ENCODE measurements at places on chromosomes 1 and 21.

DNA sequence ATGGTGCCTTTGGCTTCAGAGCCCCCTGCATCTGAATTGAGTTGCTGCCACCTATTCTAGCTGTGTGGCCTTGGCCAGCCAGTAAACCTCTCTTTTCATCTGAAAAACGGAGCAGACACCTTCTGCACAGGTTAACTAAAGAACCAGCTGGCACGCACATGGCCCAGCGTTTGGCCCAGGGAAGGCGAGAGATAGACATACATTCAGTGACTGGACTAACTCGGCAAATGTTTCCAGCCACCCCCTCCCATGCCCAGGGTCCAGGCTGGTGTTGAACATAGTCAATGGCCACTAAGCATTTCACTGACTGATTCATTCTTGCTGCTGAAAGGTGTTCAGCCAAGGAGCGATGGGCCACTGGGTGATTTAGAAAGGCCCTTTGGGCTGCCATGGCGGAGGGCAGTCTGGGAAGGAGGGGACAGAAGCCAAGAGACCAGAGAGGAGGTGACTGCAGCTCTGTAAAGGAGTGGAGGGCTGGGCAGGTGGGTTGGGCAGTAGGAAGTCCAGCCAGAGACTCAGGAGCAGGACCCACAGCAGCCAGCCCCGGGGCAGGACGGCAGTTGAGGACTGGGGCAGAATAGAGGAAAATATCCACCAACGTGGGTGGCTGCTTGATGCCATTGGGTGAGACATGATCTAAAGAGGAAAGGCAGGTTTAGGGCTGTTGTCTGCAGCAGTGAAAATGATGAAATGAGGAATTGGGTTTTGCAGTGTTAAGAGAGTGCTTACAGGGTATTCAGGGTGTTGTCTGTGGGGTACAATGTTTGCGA, 184.3 kb downstream of the HIVEP3 start:
- DNase-seq: no peak

DNA sequence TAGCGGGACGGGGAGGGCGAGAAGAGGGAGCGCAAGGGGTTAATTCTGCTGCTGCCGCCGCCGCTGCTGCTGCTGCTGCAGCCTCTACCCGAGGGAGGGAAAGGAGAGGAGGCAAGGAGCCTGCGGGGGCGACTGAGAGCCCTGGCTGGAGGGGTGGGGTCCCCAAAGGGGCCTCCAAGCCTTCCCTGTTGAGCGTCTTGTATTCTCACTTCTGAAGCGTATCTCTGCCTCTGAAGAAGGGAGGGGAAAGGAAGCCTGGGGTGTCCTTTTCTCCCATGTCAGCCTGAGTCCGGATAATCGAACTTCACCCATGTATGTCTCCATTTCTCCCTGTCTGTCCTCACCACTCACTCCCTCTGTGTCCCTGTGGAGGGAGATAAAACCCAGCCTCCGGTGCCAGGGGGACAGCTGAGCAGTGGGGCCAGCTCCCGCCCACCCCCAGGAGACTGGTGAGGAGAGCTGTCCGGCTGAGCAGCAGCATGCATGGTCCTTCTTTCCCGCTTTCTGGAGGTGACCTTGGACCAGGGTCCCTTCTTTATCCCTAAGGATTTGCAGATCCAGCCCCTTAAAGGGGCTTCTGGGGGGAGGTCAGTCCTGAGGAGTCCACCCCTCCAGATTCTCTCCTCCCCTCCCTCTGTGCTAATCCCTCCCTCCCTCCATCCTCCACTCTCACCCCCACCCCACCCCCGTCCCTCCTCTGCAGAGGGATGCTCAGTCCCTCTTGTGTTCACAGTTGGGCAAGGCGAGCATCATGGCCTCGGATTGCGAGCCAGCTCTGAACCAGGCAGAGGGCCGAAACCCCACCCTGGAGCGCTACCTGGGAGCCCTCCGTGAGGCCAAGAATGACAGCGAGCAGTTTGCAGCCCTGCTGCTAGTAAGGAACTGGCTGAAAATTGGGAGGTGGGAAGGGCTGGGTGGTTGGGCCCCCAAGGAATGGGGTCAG, 1.0 kb downstream of the NCDN start:
- no peak for DNase-seq

DNA sequence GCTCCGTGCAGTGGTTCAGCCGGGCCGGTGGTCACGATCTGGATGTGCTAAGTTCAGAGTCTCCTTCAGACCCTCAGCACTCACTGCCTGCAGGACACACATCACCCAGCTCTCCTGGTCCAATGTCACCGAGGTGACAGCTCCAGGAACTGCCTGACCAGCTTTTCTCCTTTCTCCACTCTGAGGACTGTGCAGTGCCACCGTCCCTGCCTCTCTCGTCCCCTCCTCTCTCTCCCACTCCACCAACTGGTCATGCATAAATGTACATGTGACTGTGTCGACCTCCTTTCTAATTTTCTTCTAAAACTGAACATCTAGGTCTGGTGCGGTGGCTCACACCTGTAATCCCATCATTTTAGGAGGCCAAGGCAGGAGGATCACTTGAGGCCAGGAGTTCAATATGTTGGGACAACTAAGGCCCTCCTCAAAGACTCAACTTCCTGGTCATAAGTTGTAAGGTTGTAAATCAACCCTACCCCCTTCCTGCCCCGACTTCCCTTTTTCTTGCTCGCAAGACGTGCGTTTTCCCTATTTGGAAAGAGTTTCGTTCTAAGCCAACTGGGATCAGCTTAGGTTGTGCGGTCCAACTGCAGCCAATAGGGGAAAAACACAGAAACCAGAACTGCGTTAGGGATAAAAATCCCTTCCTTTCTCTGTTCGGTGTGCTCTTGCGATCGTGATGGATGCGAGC, 53.1 kb downstream of the MEGF6 start:
- DNase-seq: no peak

DNA sequence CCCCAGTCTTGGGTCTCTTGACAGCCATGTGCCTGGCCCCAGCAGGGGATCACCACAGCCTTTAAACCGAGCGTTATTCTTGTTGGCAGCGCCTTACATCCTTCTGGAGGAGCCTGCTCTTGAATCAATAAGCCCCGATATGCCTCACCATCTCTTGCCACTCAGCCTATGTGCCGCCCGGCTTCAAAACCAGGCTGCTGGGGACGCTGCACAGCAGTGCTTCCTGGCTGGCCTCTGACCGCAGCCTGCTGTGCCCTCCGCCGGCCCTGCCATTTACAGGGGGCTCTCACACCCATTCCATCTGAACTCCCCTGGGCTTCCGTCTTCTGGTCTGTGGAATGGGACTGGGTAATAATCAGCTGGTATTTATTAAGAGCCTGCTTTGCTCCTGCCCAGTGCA, 3.0 kb upstream of the PEX10 start:
- no peak for DNase-seq

GRCh38 chr1:1259119-1259488, 12.6 kb upstream of the C1QTNF12 start:
- no peak for DNase-seq

GRCh38 chr21:29350246-29350779, 51.6 kb downstream of the BACH1 start:
- no peak for DNase-seq

GRCh38 chr1:212295579-212295978, 10.4 kb downstream of the PPP2R5A start:
- no peak for DNase-seq

DNA sequence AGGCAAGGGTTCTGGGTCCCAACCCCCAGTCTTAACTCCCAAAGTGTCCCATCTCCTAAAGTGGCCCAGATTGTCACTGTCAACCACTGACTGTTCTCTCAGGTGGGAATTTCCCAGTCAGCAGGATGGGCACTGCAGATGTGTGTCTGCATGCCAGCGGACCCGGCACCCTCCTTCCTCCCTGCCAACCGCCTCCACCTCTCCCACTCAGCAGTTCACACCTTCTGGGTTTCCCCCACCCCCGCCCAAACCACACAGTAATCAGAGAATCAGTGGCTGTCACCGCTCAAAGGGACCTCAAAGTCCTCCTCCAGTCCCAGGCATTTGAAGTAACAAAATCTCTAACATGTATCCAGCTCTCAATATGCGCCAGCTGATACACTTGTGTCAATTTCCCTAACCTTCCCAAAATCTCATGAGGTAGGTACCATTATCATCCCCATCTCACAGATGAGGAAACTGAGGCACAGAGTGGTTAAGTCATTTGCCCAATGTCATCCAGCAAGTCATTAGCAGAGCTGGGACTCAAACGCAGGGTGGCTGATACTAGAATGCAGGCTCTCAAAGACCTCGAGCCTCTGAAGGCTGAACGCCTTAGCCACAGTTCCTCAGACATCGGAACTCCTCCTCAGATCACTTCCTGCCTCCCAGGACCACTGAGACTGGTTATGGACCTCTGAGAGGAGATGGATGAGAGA, 4.8 kb downstream of the RUNX3 start:
- DNase-seq: peak; percentile 58

- no peak for DNase-seq
Measured at GRCh38 chr1:185939142-185939541, 205.0 kb downstream of the HMCN1 start.

DNA sequence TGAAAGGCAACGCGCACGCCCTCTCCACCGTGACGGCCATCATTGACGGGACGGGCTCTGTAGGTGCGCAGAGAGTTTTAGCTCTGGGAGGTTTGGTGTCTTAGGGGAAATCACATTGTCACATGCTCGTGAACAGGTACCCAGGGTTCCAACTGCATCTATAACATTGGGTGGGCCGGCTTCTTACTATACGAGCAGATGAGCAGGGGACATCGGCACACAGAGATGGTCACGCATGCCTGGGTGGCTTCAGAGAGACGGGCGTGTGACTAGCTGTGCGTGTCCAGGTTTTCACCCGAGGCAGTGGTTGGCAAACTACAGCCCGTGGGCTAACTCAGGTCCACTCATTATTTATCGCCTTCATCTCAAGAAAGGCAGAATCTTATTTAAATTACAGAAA, 54.7 kb downstream of the SLC37A1 start:
- DNase-seq: no peak

DNA sequence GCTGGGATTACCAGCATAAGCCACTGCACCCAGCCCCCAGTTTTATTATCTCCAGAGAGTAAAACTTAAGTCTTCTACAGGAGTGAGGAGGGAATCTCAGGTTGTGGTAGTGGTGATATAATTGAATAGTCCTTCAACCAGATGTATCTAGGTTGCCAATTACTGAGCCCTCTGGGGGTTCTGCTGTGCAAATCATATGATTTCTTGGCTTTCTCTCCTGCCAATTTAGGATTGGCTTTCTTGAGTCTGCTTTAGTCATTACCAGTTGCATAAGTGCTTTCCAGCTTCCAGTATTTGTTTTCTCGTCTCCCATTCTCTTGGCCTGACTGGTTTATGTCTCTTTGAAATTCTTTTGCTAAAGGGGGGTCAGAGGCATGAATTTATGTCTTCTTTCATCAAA, 11.1 kb downstream of the CPT2 start:
- DNase-seq: no peak

GRCh38 chr1:219904934-219905333, 23.4 kb downstream of the SLC30A10 start:
- DNase-seq: no peak

DNA sequence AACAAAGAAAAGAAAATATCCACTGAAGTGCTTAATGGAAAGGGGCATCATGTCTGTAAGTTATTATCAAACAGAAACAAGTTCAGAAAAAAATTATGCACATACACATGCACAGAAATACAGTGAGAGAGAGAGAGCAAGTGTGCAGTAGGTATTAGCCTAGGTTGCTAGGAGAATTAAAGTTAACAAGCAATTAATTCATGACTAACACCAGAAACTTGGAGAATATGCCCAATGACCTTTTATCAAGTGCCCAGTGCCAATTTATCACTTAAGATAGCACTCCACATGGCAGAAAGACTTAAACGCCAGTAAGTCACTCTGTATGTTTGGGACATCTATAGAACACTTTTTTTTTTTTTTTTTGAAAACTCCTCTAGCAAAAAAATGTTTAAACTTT, 56.2 kb upstream of the SLC16A1 start:
- DNase-seq: no peak

GRCh38 chr1:222229672-222230312, 318.1 kb downstream of the HHIPL2 start:
- no peak for DNase-seq
